ENCODE measurements at places on chromosomes 4 and X.

DNA sequence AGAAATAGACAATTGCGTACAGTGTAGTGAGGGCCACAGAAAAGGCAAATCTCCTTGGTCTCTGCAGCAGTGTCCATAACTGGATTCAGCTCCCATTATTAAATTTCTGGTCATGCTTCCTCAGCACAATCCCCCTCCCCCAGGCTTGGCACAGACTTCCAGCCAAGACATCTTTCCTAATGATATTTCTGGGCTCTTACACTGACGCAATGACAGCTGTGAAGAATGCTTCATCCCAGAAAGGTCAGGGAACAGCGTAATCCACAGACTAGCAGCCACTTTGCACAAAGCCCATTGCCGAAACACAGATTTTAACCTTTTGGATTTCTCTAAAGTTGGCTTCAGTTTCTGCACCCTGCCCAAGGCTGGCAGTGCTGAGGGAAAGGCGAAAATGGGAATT lies 597.6 kb upstream of the CPEB2 start:
- DNase-seq: no peak

DNA sequence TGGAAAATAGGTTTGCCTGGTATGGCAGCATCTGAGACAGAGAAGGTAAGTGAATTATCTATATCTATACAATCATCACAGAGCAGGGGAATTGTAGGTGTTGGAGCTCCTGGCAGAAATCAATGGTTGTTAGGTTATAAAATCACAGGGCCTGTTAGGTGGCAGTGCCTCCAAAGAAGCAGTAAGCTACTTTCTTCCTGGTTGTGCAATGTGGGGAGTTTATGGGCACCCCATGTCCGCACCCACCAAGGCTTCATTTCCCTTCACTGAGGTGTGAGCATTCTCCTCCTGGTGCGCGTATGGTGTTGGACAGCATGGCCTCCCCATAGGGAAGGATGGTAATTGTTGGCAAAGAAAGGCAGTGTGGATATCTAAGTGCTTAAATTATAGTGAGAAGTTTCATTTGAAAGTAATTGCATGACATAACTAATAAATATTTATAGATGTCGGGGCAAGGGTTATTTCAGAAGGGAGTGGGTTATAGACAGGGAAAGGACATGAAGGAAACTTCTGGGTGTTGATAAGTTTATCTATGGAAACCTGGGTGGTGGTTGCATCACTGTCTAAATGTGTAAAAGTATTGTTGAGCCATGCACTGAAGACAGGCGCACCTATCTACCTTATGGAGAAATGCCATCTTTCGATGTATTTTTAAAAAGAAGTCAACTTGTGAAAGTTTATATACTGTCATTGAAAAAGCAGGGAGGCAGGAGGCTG lies 153.7 kb downstream of the FRAS1 start:
- no peak for DNase-seq

DNA sequence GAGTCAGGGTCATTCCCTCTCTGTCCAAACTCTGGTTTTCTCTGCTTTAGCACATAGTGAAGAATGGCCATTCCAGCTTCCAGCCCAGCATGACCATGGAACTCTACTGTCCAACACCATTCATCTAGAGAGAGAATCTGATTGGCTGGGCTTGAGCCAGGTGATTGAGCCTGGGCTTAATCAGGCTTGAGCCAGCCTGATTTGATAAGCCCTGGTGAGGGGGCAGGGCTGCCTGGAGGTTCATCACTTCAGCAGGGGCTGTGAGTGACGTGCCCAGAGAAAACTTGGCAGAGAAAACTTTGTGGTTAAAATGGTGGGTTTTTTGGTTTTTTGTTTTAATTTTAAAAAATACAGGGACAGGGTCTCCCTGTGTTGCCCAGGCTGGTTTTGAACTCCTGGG lies 62.5 kb downstream of the KIAA0232 start:
- DNase-seq: no peak

GRCh38 chr4:90113881-90114457 lies 13.2 kb upstream of the CCSER1 start:
- DNase-seq: no peak

GRCh38 chr4:179597301-179597700 lies 2155.1 kb upstream of the AGA start:
- DNase-seq: no peak

DNA sequence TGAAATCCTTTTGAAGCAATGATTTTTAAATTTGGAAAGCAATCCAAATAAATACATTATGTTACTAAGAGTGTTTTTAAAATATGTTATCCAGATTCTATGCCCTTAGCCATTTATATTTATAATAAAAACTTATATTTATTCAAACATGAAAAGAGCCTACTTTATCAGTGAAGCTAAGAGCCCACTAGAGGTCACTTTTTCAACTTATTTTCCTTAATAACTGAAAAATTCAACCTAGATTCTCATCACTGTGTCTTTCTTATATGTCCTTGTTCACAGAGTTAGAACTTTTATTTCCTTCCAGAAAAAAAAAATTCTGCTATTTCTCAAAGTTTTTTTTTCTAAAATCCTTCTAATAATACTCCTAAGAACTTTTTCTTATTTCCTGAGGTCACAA lies 23.9 kb downstream of the PRDM8 start:
- DNase-seq: no peak
